Osteoblast (primary cell): ENCODE measurements at places on chromosomes 2 and 18.

DNA sequence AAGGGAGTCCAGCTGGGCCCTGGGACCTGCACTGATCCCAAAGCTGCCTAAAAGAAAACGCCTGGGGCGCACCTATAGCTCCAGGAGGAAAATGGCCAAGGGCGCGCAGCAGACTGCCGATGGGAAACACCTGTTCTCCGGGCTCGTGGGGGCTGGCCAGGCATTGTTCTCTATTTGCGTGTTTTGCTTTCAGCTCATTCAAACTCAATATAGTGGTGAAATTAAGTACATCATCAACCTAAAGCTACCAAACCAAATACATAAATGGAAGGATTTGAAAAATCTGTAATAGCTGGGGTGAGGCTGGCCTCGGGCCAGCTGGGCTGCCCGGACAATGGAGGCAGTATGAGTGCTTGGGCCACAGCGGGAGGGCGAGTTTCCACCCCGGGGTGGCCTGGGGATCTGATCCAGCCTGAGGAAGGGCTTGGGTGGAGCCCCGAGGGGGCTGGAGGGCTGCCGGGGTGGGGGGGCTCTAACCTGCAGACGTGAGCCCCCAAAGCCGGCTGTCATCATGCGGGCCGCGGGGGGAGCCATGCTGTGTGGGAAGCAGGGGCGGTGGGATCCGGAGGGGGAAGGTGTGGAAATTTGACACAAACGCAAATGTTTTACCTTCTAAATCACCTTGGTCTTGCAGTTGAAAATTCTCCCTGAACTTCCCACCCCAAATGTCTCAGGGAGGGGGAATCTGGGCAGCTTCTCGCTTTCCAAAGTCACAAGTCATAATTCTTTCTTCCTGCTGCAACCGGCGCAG, 77.6 kb downstream of the ASB1 start:
- DNase-seq: peak; percentile 56

DNA sequence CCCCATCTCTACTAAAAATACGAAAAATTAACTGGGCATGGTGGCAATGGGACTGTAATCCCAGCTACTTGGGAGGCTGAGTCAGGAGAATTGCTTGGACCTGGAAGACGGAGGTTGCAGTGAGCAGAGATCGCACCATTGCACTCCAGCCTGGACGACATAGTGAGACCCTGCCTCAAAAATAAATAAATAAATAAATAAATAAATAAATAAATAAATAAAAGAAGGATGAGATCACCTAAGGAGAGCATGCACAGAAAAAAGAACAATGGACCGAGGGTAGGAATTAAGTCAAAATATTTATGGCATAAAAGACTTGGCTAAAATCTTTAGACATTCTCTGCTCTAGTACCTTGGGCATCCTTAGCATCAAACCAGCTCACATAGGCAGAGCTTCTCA, 8.9 kb upstream of the RBMS1 start:
- no peak for DNase-seq

DNA sequence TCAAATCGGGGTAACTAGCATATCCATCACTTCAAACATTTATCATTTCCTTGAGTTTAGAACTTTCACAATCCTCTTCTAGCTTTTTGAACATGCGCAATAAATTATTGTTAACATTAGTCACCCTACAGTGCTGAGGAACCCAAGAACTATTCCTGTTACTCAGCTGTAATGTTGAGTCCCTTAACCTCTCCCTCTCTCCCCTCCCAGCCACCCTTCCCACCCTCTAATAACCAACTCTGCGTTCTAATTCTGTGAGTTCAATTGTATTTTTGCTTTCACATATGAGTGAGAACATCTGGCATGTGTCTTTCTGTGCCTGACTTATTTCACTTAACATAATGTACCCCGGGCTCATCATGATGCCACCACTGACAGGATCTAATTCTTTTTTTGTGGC, 78.6 kb upstream of the RANBP2 start:
- peak; percentile 92 for DNase-seq

DNA sequence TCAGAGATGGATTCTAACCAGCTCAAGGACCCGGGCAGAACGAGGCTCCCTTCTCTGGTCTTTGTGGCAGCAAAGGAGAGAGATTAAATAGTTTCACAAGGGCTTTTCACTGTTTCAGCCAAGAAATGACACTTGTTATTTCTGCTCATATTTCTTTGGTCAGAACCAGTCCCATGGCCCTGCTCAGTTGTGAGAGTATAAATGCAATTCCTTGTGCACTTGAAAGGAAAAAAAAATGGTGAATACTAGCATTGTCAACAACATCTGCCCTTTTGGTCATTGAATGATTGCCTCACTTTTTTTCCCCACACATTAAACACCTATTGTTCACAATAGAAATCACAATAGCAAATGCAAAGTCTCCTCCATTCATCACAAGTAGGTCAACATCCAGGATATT, 104.4 kb downstream of the RDH14 start:
- DNase-seq: no peak

DNA sequence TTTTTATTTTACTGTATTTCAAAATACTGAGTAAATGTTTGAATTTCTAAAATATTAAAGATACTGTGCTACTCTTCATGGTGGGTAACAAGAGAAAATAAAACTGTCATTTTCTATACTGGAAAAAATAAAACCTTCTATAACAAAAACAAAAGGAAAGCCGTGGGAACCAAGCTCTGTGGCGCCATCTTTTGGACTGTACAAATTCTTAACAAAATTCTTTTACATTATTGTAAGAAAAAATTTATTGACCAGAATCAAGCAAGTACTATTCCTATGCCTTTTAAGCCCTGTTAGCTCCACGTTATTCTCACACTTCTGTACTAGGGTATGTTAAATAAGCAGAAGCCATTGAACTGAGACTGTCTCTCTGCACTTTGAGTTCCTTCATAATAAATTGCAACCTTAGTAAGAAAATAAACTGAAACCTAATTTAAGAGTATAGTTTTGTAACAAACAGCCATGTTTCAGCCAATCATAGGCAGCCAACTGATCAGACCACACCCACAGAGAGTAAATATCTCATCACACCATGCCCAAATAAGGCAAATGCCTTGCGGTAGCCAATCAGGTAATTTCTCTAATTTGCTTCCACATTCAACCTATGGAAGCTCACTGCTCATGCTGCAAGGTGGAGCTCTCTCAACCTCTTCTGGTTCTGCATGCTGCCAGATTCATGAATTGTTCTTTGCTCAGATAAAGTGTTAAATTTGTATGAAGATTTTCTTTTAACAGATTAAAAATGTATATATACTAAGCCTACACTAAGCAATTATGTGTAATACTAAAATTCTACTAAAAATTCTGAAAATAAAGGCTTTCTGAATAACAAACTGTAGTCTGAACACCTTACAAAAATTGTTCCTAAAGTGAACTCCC, 42.2 kb downstream of the HIBCH start:
- DNase-seq: no peak

GRCh38 chr2:168312036-168312822, 64.8 kb upstream of the STK39 start:
- DNase-seq: peak; percentile 1

- no peak for DNase-seq
Measured at GRCh38 chr2:21761361-21761760, 637.6 kb downstream of the TDRD15 start.

GRCh38 chr2:174343623-174344455, 9.1 kb downstream of the SP9 start:
- peak; percentile 71 for DNase-seq

DNA sequence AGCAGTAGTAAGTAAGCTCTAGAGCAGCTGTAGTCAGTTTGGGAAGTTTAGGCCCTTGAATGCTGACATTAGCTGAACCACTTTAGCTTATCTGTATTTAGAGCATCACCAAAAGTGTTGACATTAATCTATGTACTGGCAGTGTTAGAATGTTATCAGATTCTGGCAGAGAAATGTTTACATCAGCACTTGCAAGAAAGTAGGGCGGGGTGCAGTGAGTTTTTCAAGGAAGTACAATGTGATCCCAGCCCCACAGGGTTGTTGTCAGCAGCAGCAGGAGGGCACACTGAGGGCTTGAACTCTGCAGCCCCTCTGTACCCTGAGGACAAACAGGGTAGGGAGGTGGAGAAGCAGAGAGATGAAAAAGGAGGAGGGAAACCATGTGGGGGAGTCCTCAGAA, 35.5 kb upstream of the RMP24 start:
- no peak for DNase-seq

DNA sequence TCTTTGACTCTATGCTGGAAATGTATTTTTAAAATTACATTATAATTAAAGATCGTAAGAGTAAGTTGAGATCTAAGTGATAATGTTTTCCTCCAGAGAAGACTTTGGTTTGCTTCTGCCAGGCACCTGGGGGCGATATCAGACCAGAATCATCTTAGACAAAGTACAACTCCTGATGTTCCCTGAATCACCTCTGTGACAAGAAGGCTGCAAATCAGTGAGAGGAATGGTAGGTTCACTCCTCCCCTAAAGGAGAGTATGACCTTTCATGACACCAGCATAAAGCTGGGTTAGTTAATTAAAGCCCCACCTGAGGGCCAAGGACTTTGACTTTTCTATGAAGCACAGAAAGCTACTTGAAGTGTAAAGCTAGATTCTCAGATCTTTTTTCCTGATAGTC, 114.4 kb upstream of the DTNA start:
- peak; percentile 29 for DNase-seq

GRCh38 chr2:35960596-35960995, 395.0 kb upstream of the CRIM1 start:
- no peak for DNase-seq

GRCh38 chr2:228040995-228041394, 140.5 kb downstream of the SPHKAP start:
- no peak for DNase-seq

- no peak for DNase-seq
Measured at GRCh38 chr18:13039806-13040205, 48.6 kb downstream of the CEP192 start.

- DNase-seq: peak; percentile 83
Measured at GRCh38 chr2:63792530-63792929, 49.2 kb upstream of the UGP2 start.

- DNase-seq: no peak
Measured at GRCh38 chr18:46278481-46279465, 174.6 kb downstream of the HAUS1 start.

- DNase-seq: no peak
Measured at GRCh38 chr2:25649786-25650185, 23.6 kb downstream of the DTNB start.

- no peak for DNase-seq
Measured at GRCh38 chr18:48227206-48227605, 182.0 kb downstream of the ZBTB7C start.

DNA sequence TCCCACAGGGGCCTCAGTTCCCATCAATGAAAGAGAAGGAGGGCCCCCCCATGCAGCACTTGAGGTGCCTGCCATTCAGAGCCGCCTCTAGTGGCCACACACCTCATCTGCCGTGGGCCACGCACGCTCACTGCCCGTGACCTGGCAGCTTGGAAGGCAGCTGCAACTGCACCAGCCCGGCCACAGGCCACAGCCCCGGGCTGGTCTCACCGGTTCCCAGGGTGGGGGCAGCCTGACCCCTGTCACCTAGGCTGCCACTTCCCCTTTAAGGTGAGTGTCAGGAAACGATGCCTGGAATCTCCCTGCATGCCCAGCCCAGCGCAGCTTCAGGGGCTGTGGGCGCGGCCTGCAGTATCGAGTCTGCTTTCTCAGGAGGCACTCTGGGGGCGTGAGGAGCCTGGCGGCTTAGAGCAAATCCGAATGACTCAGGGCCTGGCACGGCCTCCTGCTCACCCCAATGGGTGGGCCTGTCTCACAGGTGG, 2.6 kb downstream of the MAB21L4 start:
- peak; percentile 97 for DNase-seq

GRCh38 chr2:149365931-149366583, 35.7 kb downstream of the LYPD6 start:
- DNase-seq: no peak

GRCh38 chr2:118498943-118499342, 348.5 kb downstream of the EN1 start:
- DNase-seq: no peak

DNA sequence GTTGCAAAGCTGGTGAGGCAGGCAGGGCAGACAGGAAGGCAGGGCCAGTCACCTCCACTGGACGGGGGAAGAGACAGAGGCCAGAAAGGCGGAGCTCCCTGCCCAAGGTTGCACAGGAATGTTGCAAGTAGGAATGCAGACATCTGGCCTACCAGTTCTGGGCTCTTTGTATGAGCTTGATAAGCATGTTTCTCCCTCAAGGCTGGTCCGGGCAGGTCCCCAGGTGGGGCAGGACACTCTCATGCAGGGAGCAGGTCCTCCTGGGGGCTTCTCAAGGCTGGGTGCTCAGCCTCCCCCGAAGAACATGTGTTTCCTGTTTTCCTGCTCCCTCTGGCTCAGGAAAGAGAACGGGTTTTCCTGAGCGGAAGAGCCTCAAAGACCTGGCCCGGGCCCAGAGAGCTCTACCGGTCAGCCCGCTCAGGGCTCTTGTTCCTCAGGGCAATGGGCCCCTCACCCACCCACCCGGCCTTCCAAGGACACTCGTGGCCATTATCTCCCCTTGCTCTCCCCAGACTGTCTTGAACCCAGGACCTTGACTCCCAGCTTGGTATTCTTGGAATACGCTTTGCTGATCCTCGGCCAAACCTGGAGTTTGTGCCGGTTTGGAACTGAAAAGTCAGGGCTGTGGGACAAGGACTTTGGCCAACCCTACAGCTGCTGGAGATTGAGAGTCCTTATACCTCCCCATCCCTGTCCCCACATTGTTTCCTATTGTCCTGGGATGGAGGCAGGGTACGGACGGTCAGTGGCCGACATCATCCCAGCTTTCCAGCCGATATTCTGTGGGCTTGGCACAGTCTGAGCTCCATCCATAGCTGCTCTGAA, 87.7 kb upstream of the HAAO start:
- DNase-seq: no peak
